Activated CD4-positive, alpha-beta T cell treated with anti-CD3 and anti-CD28 coated beads for 4 hours (primary cell): ENCODE measurements at places on chromosomes 11 and 22.

DNA sequence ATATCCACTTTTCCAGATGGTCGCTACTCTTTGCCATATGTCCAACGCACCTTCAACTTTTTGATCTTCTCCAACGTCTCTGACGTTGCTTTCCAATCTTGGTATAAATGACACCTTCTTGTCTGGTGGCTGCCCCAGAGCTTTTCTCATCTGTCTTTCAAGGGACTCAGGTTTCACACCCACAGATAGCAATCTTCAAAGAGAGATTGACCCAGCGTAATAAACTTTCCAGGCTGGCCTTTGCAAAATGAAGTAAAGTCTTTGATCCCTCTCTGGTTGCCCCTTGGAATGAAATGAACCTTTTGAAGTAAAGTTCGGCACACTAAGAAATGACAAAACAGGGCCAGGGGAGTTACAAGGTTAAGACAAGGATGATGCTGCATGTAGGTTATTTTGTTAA is 138.4 kb upstream of the BDNF start:
- DNase-seq: no peak

DNA sequence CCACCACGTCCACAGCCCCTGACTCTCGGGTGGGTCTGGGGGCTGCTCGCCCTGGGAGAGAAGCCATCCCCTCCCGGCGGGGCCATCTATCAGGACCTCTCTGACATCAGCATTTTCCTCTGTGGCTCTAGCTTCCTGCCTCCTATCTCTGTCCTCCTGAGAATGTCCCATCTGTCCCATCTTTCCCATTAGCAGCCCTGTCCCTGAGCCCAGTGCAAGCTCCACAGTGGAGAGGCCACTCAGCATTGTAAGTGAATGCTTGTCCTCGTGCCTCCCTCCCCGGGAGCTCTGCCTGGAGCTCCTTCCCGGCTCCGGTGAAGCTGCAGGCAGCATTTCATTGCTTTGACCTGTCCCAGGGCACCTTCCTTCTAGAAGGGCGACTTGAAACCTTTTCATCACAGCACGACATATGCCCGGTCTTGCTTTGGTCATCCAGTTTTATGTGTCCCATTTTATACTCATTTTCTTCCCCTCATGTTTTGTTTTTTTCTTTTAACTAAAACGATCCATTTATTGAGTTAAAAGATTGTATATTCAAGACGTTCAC is 49.7 kb downstream of the RTN4R start:
- DNase-seq: no peak

- no peak for DNase-seq
Observed at GRCh38 chr22:25628494-25628893, 64.0 kb downstream of the GRK3 start.

DNA sequence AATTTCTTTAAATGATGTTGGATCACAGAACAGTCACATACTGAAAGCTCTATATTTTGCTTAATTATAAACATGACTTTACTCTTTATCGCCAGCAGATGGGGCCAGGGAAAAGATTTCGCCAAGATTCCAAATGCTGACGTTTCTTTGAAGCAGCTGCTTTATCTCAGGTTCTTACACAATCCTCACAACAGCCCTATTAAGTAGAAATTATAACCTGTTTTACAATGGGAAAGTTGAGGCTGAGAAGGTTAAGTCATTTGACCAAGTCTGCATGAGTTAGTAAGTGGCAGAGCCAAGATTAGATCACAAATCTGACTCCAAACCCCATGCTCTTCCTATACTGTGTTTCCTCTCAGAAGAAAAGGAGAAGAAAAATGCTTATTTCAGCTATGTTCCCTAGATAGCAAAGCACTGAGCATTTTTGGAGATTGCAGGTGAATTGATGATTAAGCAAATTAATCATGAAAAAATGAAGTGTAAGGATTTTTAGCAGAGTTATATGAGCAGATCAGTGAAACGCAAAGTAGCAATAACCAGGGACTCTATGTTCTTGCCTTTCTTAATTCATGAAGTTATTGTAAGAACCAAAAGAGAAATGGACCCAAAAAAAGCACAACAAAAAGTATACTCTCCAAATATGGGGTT is 79.0 kb downstream of the AASDHPPT start:
- no peak for DNase-seq

DNA sequence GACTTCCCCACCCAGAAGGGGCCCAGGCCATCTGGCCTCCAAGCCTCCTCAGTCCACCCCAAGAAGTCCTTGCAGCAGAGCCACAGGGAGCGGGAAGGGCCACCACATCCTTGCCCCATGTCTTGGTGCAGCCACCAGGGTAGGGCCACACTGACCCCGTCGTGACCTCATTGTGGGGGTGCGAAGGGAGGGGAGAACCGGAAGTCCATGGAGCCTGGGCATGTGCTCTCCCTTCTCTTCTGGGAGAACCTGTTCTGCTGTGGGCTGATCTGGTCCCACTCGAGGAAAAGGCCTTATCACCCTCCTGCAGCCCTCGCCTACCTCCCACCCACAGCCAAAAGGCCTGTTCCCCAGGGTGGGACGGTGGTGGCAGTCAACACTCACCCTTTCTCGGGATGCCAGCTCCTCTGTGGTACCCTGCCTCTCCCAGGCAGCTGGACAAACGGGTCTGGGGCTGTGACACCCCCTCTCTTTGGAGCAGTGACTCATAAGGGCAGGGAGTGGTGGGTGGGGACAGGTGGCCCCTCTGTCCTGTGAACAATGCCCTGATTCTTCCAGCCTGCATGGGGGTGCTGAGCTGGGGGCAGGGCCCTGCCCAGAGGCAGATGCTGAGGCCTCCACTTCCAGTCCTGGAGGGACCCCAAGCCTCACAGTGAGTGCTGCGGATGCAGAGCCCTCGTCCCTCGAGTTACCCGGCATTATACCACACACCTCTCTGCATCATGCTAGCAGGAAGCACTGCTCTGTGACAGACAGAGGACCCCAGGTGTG is 14.6 kb upstream of the CTSD start:
- DNase-seq: no peak

GRCh38 chr22:46719921-46720320 is 18.1 kb downstream of the CERK start:
- no peak for DNase-seq

DNA sequence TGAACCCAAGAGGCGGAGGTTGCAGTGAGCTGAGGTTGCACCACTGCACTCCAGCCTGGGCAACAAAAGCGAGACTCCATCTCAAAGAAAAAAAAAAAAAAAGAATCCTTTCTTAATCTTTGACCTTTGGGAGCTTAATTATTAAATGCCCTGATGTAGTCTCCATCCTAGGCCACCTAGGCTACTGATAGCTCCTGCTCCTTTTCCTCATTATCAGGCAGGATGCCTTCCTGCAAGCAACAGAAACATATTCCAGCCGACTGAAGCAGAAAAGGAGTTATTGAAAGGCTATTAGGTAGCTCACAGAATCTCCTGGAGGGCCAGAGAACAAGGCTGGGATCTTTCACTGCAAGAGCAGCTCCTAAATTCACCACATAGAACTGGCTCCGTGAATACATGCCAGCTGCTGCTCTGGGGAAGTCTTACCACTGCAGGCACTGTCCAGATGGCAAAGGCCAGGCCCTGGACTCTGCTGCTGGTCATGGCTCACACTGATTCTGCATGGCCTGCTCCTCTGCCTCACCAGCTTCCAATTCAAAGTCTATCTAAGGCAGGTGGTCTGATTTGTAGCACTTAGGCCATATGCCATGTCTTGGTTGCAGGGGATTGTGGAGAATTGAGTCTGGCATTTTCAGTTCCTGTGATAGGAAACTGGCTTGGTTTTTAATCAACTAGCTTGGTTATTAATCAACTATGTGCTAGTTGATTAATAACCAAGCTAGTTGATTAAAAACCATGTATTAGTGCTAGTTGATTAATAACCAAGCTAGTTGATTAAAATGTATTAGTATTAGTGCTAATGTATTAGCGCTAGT is 26.0 kb upstream of the POLD3 start:
- no peak for DNase-seq

DNA sequence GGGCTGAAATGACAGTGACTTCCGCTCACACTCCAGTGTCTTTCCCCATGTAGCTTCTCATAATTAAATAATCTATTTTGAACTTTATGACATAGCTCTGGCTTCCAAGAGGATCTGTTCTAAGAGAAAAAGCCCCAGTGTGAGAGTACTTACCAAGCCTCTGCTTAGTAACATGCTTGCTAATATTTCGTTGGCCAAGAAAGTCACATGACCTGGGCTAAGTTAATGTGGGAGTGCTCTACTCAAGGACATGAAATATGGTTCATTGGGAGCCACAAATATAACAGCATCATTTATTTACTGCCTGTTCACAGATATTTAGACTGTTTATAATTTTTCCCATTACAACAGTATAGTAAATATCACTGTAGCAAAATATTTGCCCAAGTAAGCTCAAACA is 42.5 kb downstream of the CCDC73 start:
- no peak for DNase-seq

DNA sequence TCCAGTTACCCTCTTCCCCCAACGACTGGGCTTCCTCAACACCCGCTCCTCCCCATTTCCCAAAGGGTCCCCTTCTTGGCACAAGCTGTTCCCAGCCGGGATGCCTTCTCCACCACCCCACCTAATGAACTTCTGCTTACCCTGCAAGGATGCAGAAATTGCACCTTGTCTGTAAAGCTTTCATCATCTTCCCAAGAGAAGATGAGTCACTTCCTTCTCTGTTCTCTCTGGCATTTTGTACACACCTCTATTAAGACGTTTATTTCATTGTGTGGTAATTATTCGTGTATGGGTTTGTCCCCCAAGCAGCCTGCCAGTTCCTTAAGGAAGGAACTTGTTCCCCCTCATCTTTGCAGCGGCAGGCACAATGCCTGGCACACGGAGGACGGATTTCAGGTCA is 351.1 kb downstream of the CADM1 start:
- DNase-seq: no peak

DNA sequence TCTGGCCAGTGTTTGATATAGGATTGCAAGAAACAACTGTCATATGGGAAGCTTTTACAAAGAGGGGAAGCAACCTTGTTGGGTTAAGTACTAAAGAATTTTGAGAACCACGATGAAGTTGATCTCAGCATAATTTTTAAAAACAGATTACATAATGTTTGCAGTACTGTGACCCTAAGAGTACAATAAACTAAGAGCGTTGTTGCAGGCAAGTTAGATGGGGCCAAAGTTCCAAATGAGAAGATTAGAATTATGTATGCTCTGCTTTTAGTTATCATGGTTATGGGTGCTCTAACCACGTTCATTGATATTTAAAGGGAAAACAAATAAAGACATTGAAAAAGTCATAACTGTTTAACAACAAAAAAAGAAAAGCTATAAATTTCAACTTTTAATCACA is 177.5 kb downstream of the CNTN5 start:
- no peak for DNase-seq

DNA sequence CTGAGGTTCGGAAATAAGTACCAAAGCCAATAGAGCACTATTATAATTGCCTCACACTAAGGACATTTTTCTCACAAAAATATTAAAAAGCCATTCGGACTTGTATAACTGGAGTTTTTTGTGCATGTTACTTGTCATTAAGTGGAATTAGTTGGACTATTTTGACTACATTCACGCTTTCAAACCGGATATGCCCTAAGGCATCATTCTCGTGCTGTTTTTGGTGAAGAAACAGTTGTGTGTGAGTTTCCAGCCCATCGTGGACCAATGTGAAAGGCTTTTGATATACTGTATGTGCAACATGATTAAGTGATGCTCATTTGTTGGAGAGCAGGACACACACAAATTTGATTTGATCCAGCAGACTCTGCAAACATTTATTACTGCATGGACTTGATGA is 192.8 kb downstream of the PGR start:
- DNase-seq: no peak

DNA sequence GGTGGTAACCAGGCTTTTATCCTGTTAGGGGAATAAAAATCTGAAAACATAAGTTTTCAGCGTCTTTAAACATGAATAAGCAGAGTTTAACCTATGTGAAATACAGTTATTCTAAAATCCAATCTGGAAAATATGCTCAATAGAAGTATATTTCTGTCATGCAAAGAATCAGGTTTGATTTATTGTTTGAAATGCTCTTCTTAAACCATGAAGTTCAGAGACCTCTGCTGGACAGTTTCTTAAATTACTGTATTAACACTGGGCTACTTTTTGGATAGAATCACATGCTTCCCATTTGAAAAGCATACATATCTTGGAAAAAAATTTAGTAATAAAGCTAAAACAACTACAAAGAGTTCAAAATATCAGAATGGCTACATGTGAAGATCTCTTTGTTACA is 25.4 kb downstream of the APIP start:
- DNase-seq: no peak

- no peak for DNase-seq
Observed at GRCh38 chr22:31140746-31141145, 438 bp upstream of the PLA2G3 start.

DNA sequence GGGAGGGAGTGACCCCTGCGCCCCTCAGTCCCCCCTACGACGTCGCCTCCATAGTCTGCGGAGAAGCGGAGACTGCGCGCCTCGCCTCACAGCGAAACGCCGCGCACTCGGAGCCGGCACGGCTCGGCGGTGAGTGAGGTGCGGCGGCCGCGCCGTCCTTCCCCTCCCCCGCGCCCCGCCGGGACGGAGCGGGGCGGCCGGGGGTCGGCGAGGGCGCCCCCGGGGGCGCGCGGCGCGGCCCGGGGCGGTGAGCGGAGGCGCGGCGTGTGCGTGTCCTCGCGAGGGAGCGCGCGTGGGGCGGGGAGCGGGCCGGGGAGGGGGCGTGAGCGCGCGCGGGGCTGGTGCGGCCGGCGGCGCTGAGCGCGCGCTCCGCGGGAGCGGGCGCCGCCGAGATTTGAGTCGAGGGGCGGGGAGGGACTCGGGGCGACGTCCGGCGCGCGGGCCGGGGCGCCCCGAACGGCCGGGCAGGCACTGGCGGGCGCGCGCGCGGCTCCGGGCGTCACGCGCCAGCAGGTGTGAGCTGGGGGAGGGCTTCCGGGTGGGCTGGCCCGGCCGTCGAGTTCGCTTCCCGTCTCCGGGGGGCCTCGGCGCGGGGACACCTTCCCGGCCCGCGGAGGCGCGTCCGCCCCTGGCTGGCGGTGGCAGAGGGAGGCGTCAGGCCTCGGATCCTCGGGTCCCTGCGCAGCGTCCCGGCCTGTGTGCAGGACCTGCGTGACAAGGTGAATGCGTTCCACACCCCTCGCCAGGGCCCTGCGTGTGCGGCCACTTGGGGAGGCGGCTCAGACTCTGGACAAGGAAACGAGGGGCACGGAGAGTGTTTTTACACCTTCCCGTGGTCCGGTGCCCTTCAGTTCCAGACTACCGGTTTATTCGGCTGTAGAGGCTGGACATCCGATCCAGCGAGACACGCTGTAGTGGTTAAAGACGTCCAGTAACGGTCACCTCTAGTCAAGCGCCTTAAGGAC is 50.4 kb downstream of the FAM83F start:
- peak; percentile 75 for DNase-seq

- no peak for DNase-seq
Observed at GRCh38 chr22:36937319-36938027, 24.0 kb downstream of the CSF2RB start.
